ENCODE measurements at places on chromosomes 11 and 22. TPM values are rescaled to one million over a fixed set of nuclear protein-coding genes. Genes with fewer than 3 reads are reported as not detected.
A peak's percentile ranks its signal among the peaks of the same experiment; 100 is the strongest.

GRCh38 chr11:32273931-32274330 lies 161.4 kb downstream of the WT1 start:
- DNase-seq, result no peak

DNA sequence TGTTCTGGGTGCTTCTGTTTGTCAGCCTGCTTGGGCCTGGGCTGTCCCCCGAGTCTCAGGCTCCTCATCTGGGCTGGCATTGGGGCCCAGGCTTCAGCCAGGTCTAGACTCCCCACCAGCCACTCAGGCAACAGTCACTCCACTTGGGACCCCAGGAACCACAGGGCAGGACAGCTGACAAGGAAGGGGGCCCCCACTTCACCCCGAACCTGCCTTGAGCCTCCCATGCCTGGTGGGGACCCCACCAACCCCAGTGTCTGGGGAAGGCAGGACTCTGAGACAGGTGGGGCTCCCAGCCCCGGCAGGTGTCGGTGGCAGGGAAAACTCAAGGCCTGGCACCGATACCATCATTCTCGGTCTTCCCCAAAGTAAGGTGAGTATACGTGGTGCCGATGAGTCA lies 11.7 kb upstream of the LTO1 start:
- no peak for DNase-seq

GRCh38 chr11:78406568-78407196 lies 10.9 kb downstream of the GAB2 start:
- no peak for DNase-seq

DNA sequence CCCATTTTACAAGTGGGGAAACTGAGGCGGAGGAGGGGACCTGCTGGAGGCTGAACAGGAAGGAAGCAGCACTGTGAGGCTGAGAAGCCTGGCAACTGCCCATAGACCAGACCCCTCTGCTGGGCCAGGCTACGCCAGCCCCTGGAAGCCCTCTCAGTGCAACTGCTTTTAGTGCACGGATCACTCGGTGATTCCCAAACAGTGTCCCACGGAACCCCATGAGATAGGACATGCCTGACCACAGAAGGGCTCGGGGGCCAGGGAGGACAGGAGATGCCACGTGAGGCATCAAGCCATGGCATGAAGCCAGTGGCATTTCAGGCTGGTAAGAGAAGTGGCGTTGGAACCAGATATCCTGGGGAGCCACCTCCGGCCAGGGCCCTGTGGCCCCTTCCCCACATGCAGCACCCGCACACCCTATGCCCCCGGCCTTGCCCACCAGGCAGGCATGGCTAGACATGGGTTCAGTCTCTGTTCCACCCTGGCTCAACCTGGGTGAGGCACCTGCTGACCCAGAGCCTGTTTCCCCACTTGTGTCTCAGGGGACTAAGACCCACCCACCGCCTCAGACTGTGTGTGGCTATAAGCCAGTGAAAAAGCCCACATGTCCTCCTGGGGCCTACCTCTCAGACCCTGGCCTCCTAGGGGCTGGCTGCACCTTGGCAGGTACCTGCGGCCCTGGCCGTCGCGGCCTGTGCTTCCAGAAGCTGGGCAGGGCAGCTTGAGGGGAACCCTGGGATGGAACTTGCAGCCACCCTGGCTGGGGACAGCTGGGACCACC lies 84.1 kb downstream of the WNT7B start:
- peak; percentile 2 for DNase-seq

DNA sequence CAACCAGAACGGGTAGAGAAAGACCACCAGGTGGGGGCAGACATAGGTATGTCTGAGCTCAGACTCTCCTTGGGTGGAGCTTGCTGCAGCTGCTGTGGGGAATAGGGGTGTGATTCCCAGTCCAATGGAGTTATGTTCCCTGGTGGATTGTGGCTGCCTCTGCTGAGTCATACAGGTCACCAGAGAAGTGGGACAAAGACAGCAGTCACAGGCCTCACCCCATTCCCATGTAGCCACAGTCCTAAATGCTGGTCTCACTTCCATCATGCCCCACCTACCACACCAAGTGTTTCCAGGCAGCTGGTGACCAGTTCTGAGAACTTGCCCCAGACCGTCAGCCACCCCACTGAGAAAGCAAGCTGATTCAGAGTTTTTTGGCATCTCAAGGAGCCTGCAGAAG lies 17.5 kb downstream of the OR52E5 start:
- no peak for DNase-seq

DNA sequence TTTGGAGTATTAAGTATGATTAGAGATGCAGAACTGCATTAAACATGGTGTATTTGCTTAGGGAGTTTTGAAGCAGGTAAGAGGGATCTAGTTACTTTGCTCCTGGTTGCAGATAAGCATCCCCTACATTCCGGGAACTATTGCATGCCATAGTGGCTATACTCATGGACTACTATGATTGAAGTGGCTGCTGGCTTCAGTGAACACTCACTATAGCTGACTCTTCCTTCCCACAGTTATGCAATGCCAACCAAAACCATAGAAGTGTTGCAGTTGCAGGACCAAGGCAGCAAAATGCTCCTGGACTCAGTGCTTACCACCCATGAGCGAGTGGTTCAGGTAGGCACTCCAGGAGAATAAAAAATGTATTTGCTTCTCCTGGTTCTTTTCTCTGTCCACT lies 17.0 kb downstream of the COA4 start:
- DNase-seq, result no peak

GRCh38 chr22:50734986-50735738 lies 2.8 kb upstream of the ACR start:
- no peak for DNase-seq

DNA sequence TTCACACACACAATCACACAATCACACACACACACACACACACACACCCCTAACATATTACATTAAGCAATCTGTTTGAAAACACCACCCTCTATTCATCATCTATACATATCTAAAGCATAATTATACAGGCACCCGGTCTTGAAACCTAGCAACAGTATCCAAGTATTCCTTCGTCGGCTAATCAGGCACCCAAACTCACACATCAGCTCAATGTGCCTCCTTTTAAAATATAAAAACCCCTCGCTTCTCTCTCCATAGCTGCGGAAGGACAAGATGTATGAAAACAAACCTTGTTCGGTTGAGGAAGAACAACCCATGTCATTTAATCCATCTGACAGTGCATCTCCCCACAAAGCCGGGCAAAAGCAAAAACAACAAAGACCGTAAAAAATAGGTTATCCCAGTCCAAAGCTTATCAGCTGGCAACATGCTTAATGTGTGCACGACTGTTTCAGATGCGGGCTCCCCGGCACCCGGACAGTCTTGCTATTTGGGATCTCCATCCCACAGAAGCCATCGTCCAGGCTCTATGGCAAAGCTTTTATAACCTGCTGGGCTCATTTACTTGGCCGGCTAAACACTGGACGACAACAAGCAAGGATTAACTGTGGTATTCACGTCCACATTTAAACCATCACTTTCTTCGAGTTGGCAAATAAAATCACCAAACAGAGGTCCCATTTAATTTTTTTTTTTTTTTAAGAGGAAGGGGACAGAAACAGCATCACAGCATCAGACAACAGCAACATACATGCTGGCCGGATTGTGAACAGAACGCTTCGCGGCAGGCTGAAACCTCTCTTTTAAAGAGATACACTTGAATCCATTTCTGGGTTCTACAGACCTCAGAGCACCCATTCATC lies 365.5 kb downstream of the SHANK2 start:
- DNase-seq, result no peak

DNA sequence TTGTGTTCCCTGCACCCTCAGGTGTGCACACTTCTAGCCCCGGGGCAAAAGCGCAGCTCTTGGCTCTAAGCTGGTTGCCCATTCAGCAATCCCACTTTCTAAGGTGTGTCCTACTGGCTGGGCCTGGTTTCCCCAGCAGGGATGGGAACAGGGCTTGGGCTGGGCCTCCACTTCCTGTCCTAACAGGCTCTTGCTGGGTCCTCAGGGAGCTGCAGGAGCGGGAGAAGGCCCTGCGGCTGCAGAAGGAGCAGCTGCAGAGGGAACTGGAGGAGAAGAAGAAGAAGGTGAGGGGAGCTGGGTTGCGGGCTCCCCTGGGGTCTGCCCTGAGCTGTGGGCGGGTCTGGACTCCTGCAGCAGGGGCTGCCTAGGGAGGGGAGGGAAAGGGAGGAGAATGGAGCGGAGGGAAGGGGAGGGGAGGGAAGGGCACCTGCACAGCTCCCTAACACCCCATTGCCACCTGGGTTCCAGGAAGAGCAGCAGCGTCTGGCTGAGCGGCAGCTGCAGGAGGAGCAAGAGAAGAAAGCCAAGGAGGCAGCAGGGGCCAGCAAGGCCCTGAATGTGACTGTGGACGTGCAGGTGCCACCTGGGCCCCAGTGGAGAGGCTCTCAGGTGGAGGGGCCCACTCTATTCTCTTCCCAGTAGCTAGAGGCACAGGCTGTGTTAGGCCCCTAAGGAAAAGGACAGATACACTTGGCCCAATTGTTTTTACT lies 24.6 kb downstream of the INCENP start:
- DNase-seq, result no peak

GRCh38 chr22:29757096-29757495 lies 9.7 kb downstream of the ZMAT5 start:
- DNase-seq, result no peak

- DNase-seq, result no peak
Measured at GRCh38 chr11:75966537-75967287, 151.7 kb downstream of the UVRAG start.

DNA sequence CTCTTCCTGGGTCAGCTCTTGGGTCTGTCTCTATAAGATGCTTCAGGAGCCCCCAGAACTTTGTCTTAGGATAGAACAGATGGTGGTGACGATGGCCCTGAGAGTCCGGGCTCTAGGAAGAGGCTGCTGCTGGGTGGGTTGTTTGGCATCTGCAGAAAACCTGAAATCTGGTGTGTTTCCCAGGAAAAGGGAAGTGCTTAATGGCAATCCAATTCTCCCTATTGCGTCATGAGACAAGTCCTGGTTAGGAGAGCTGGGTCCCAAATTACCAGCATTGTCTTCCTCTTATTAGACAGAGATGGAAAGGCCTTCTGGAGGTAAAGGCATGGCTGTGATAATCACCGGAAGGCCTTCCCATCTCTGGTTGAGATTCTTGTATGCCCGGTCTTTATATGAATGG lies 48.9 kb upstream of the GRAMD1B start:
- no peak for DNase-seq

DNA sequence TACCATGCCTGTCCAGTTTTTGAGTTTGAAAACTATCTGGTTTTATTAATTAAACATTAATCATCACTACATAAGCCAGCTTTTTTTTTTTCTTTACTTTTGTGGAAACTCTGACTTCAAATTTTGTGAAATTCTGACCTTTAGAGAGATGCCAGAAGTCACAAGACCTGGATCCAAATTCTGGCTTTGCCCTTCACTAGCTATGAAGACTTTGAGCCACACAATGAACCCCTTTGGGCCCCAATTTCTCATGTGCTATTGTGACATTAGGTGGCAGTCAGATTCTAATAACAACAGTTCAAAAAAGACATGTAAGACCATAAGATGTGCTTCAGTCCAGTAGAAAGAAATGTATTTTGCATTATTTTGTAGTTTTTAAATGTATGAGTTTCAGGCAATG lies 60.3 kb downstream of the ZC3H12C start:
- DNase-seq, result no peak

The OR4C3 gene
- not detected for total RNA-seq

The APOL6 gene
- 42.7 TPM for total RNA-seq

The HPX gene
- 0.86 TPM for total RNA-seq

The KCNC1 gene
- total RNA-seq, result not detected

The MS4A6E gene
- not detected for total RNA-seq

The APOA4 gene
- total RNA-seq, result not detected

The SLC22A9 gene
- total RNA-seq, result not detected

All from T-helper 17 cell (primary cell).